ENCODE measurements at places on chromosomes 16 and 17.

GRCh38 chr17:39170109-39170508 lies 4.1 kb upstream of the ARL5C start:
- DNase-seq = no peak

GRCh38 chr16:82845116-82845515 lies 218.3 kb downstream of the CDH13 start:
- no peak for DNase-seq

GRCh38 chr16:20799599-20799998 lies 6.7 kb downstream of the ERI2 start:
- no peak for DNase-seq

DNA sequence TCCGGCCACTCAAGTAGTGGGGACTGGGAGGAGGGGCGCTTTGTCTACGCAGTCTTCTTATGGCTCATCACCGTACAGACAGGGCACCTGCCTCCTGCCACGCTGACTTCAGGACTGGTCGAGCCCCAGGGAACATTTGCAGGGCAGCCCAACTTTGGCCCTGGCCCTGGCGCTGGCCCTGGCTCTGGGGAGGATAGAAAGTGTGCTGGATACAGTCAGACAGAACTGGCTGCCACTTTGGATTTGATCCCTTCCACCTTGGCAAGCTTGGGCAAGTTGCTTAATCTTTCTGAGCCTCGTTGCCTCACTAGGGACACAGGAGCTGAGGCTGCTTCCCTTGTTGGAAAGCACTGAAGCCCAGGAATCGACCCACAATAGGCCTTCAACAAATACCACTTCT lies 13.6 kb downstream of the LGALS9 start:
- DNase-seq = no peak

GRCh38 chr17:55632236-55632635 lies 90.4 kb downstream of the TMEM100 start:
- no peak for DNase-seq

DNA sequence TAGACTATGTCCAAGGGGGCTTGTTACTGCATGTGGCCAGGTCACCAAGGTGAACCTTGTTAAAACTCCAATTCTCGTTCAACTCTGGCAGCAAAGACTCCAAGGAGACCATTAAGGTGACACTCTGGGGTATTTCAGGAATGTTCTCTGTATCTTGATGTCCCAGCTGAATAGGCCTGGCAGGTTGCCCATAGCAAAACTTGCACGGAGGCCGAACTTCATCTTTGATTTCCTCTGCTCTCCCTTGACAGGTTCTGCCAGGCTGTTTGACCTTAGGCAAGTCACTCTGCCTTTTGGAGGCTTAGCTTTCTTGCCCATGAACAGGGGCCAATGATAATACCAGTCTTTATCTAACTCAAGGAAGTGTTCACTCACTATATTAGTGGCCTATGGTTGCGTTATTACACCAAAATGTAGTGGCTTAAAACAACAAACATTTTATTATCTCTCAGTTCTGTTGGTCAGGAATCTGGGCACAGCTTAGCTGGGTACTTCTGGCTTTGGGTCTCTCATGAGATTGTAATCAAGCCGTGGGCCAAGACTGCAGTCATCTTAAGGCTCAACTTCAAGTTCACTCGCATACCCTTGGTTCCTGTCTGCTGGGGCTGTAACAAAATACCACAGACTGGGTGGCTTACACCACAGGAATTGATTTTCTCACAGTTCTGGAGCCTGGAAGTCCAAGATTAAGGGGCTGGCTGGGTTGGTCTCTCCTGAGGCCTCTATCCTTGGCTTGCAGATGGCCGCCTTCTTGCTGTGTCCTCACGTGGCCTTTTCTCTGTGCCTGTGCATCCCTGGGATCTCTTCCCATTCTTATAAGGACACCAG lies 168.5 kb downstream of the UTP18 start:
- no peak for DNase-seq

DNA sequence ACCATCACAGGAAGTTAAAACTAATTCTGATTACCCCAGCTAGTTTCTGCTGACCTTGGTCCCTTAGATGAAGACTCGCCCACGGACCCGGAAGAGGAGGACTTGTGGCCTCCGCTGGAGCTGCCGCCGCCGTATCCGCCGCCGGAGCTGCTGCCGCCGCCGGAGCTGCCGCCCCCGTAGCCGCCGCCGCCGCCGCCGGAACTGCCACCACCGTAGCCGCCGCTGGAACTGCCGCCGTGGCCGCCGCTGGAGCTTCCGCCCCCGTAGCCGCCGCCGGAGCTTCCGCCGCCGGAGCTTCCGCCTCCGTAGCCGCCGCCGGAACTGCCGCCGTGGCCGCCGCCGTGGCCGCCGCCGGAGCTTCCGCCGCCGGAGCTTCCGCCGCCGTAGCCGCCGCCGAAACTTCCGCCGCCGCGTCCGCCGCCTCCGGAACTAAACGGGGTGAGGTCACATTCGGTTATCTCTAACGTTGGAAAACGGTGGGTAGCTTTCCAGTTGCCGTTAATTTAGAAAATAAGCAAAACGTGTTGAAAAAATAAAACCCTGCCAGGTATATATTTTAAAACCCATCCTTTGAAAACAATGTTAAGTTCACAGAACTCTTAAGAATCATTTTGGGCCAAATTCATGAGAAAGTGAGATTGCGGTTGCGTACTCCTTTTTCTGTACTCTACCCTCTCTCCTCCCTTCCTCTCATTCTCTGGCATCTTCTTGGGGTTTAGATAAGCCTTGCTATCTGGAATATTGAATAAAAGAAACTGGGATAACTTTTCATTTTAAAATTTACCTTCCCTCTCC lies 3.5 kb downstream of the KRT10 start:
- peak; percentile 54 for DNase-seq

DNA sequence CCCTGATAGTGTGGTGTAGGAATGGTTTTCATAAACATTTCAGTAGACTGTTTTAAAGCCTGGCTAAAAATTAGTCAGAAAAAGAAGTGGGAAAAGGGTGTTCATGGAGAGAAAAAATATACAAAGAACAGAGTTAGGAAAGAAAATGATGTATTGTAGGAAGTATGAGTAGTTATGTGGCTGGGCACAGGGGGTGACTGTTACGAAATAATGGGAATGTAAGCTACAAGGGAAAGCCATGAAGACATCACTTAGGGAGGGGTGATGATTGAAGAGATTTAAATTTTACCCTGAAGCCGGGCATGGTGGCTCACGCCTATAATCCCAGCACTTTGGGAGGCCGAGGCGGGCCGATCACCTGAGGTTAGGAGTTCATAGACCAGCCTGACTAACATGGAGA lies 55.3 kb downstream of the NUP88 start:
- DNase-seq = no peak

DNA sequence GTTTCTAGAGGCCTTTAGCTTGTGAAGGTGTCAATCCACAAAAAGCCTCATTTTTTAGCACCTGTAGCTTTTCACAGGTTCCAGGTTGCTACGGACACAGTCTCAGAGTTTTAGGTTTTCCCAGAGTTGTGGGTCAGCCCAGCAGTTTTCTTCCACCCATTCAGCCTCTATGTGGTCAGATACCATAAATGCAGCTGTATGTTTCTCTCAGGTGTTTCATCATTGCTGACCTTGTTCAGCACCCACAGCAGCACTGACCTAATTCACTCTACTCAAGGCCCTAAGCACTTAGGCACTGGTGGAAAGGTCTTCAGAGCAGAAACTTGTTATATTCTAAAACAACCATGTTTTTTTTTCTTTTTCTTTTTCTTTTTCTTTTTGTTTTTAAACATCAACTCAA lies 15.0 kb upstream of the SPACA3 start:
- DNase-seq = no peak

GRCh38 chr17:49997301-49997650 lies 2.3 kb upstream of the DLX3 start:
- DNase-seq = no peak

- no peak for DNase-seq
Observed at GRCh38 chr17:1727258-1727789, 2.8 kb downstream of the WDR81 start.

DNA sequence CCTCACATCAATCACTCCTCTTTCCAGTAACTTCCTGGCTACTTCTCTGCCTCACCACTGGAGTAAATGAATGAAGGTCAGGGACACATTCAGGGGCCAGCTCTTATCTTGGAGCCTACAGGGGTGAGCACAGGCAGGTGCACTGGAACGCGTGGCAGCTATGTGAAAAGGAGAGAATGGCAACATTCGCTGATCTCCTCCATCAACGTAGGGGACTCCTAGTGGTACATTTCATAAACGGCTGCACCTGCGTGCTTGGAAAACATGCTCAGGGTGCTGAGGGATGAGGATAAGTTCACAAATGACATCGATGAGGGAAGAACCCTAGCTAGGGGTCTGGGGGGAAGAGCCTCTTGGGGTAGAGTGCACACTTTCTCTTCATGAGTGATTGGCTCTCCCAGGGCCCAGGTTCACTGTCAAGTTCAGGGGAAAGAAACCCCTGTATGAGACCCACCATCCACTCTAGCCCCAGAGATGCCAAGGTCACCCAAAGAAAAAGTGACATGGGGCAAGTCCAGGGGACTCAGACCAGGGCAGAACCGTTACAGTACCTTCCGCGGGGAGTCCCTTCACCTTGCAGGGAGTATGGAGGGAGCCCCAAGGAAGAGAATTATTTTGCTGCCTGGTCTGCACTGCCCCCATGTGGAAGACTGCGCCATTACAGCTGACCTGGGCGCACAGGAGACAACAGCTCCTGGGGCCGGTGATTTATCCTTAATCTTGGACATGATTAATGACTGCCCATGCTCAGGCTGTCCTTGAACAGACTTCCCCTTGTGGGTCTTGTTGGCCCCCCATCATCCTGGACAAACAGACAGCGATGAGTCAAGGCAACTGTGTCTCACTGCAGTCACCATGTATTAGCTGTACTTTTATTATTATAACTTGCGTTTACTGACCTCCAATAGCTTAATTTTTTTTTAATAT lies 30.1 kb downstream of the VAC14 start:
- DNase-seq = no peak

DNA sequence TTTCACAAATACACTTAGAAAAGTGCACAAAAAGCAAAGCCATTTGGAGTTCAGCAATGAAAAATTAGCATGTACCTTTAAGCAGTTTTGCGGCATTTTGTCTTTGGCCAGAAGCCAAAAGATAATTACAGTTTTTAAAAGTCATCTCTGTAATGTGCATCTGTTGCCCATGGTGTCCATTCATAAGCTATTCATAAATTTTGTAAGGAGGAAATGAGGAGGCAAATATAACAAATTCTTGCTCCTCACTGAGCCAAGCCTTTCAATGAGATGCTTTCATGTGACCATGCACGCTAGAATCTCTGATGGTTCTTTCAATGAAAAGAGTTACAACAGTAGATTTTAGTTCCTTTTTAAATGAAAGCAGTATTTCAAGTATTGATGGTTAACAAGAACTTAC lies 247.1 kb upstream of the MON1B start:
- DNase-seq = no peak

DNA sequence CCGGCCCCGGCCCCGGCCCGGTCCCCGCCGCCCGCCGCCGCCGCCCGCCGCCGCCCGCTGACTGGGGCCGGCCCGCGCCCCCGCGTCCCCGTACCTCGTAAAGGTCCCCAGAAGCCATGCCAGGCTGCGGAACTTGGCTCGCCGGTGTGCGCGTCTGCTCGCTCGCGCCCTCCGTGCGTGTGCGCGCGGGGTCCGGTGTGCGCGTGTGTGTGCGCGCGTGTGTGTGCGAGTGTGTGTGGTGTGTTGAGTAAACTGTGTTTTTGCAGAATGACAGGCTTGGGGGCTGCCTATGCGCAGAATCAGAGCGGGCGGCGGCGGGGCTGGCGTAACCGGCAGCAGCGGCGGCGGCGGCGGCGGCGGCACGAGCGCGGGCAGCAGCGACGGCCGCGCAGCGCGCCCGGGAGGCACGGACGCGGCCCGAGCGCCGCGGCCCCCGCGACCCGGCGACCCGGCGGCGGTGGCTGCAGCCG lies 307 bp downstream of the CDYL2 start:
- no peak for DNase-seq

DNA sequence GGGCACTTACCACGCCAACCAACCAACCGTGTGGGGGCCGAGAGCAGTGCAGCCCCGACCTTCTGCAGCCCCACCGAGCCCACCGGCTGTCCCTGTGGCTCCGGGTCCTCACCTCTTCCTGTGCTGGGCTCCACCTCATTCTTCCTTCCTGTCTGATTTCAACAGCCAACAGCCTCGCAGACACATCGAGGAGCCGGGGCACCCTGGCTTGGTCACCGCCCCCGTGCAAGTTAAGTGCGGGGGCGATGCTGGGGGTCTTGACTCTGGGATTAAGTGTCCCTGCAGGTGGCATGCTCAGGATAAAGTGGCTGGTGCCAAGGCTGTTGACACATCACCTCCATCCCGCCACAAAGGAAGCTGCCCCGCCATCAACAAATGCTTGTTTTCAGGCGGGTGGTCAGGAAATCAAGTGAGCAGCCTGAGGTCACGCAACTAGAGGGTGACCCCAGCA lies at the start of gene NLRC3:
Gene NLRC3, minus strand, starts transcription at position 102 of the 451 bp plus-strand sequence. CDS start 12,367 bp downstream, outside the sequence.
- no peak for DNase-seq

- no peak for DNase-seq
Observed at GRCh38 chr17:77433385-77434135, 292.8 kb downstream of the SEC14L1 start.

GRCh38 chr16:85126705-85127378 lies 14.6 kb upstream of the CIBAR2 start:
- no peak for DNase-seq

GRCh38 chr17:66604376-66604775 lies 230.5 kb upstream of the CACNG5 start:
- DNase-seq = no peak

DNA sequence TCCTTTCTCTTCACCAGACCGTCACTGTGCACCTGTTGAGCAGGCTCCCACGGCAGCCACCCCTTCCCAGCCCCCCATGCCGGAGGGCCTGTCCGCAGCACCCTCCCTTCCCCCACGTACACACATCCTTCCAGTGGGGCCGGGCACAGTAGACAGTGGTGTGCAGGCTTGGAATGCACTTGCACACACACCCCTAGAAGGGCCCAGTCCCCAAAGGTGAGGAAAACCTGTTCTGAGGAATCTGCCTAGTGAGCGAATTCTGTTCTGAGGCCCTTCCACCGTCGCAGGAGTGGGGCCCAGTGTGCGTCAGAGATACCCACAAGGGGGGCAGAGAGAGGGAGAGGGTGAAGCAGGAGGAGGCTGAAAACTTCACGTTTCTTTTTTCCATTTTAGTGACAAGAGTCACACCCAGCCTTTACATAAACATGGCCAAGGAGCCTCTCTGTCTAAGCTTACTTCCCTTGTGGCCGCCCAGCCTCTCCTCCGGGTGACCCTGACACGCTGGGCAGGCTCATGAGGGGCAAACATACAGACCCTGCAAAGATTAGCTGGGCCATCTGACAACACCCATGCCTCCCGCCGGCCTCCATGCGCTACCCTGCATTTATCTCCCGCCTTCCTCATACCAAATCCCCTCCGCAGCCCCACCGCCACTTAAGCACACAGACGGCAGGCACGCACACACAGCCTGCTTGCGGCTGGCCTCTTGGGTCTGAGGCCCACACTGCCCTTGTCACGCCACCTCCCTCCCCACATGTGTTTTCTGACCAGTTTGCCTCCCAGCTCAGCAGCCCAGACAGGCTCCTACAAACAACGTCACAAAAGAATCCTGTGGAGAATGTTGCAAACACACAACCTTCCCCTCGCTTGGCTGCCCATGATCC lies 1.8 kb downstream of the ZBTB4 start:
- DNase-seq = peak; percentile 80

GRCh38 chr17:33438139-33438538 lies 145.0 kb upstream of the ASIC2 start:
- DNase-seq = no peak

- no peak for DNase-seq
Observed at GRCh38 chr16:31271621-31272190, 11.9 kb downstream of the ITGAM start.

- no peak for DNase-seq
Observed at GRCh38 chr17:74126179-74126900, 77.1 kb upstream of the RPL38 start.

- DNase-seq = no peak
Observed at GRCh38 chr17:21677126-21677910, 15.0 kb upstream of the KCNJ18 start.

GRCh38 chr17:70820276-70820675 lies 650.9 kb downstream of the KCNJ2 start:
- no peak for DNase-seq
